ENCODE measurements at places on chromosomes 6 and 20.

GRCh38 chr6:104788400-104788799 lies 71.3 kb downstream of the HACE1 start:
- DNase-seq = no peak

- DNase-seq = no peak
Measured at GRCh38 chr20:1327241-1327653, 1.7 kb downstream of the SDCBP2 start.

DNA sequence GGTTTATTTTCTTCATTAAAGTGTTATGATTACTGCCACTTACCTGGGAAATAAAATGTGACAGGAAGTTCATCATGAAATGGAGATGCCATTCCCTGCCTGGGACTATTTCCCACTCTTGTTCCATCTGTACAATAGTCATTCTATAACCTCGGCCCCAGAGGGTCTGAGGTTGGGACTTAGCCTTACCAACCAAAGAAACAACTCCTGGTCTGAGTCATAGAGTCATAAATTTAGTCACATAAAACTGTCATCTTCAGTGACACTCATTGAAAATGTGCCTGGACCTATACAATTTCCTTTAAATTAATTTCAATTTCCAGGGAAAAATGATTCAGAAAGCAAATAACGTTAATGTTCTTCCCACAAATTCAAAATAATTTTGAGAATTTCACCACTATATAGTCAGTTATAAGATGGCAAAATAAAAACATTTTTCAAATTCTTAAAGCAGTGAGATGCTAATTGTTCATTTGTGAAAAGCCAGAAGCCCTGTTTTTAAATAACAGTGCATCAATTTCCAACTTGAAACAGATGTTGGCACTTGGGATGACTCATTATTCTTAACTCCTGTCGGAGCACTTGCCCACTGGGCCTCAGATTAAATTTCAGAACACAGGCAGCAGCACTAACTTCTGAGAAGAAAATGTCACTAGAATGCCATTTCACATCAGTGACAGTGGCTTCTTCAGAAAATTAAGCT lies 201.2 kb upstream of the SMLR1 start:
- DNase-seq = no peak

DNA sequence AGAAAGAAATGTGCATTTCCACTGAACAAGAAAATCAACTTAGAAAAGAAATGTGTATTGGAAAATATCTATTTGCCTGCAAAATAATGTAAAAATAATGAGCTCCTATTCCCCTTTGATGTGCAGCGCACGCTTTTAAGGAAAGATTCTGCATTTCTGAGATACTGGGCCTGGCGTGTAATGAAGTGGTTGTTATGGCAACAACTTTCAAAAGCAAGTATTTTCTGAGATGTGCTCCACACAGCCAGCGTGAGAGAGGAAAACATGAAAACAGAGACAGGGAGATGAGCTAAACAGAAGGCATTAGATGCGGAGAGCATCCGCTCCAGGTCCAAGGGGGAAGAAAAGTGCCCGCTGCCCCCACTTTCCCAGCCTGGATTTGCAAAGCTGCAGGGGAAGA lies 39.1 kb upstream of the GTSF1L start:
- no peak for DNase-seq

DNA sequence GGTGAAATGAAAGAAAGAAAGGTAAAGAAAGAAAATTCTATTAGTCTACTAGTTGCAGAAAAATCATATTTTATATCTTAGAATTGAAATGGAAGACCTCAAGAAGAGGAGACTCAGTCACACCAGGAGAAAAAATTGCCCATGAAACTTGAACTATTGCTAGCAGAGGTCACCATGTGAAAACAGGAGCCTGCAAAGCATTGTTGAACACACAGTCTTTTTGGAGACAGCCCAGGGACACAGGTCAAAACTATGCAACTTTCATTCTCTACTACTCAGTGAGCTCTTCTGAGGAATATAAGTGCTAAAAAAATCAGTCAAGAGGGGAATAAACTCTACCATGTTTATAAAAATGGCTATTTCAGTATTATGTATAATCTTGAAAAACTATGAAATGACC lies 89.8 kb upstream of the TENT5A start:
- DNase-seq = no peak

DNA sequence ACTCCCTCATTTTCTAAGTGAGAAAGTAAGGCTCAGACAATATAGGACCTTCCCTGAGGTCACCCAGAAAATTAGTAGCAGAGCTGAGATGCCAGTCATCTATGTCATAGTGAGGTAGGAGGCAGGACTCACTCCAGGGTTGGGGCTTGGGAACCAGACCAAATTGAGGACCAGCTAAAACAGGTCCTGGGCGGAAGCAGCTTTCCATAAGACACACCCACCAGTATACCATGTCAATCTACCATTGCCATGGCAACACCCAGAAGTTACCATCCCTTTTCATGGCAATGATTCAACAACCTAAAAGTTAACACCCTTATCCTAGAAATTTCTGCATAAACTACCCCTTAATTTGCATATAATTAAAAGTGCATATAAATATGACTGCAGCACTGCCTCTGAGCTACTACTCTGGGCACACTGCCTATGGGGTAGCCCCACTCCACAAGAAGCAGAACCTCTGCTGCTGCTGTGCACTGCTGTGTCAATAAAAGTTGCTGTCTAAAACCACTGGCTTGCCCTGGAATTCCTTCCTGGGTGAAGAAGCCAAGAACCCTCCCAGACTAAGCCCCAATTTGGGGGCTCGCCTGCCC lies 30.3 kb upstream of the OCSTAMP start:
- DNase-seq = no peak

GRCh38 chr20:1707588-1708449 lies 50.2 kb upstream of the SIRPG start:
- no peak for DNase-seq

DNA sequence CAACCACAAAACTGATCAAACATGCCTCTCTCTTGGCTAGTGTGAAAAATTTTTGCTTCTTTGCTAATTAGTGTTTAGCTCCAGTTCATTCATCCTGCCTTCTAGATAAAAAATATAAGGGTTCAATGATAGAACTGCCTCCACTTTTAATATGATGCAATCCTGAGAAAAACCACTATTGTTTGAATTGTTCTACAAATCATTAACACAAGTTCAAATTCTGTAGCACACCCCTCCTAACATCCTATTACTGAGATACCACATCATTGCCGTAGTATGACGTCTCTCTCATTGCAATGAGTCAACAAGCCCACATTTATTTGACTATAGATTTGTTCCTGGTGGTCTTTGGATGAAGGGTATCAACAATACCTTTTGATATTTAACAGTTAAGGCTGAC lies 365.8 kb upstream of the OPRM1 start:
- DNase-seq = no peak

- no peak for DNase-seq
Measured at GRCh38 chr20:7696311-7696710, 243.9 kb downstream of the HAO1 start.

- no peak for DNase-seq
Measured at GRCh38 chr20:10619427-10619826, 54.4 kb downstream of the JAG1 start.

DNA sequence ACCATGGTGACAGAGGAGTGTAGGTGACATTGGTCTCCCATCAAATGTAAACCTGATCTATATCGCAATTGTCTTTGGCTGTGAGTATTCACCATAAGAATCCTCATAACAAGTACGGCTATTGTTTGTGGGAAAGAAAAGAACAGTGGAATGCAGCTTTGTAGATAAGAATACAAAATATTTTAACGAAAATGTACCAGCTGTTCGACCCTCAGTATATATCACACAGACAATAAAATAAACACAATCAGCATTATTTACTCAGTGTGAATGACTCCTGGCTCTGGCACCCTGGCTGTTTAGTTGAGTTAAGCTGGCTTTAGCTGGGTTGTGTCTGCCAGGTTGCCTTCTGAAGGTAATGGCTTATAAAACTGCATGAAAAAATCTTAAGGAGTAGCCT lies 43.4 kb downstream of the SNRNP48 start:
- no peak for DNase-seq

- no peak for DNase-seq
Measured at GRCh38 chr6:160462551-160463109, 114.5 kb downstream of the SLC22A3 start.

DNA sequence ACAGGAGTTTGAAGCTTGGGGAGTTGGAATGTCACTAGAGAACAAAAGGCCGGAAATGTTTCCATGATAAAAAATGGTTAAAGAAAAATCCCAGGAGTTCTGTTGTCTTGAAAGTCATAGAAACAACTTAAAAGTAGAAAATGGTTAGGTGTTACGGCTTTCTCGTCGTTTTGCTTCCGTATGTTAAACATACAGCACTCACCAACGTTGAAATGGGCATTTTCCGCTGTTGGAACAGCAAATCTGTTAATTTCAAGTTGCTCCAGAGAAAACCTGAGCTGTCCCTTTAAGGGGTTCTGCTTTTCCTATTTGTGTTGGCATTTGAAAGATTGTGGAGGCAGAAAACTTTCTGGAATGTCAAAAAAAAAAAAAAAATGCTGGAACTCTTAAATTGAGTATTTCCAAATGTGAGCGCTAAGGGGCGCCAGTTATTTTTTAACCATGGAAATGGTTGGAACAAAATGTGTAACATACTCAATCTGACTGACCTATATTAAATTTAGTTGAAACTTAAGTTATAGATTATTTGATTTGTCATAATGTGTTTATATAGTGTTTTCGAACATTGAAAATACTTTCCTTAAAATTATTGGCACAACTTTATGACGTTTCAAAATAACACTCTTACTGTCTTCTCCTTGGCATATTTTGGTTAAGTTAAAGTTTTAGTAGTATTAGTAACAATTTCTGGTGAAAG lies 2.2 kb downstream of the QKI start:
- DNase-seq = no peak

DNA sequence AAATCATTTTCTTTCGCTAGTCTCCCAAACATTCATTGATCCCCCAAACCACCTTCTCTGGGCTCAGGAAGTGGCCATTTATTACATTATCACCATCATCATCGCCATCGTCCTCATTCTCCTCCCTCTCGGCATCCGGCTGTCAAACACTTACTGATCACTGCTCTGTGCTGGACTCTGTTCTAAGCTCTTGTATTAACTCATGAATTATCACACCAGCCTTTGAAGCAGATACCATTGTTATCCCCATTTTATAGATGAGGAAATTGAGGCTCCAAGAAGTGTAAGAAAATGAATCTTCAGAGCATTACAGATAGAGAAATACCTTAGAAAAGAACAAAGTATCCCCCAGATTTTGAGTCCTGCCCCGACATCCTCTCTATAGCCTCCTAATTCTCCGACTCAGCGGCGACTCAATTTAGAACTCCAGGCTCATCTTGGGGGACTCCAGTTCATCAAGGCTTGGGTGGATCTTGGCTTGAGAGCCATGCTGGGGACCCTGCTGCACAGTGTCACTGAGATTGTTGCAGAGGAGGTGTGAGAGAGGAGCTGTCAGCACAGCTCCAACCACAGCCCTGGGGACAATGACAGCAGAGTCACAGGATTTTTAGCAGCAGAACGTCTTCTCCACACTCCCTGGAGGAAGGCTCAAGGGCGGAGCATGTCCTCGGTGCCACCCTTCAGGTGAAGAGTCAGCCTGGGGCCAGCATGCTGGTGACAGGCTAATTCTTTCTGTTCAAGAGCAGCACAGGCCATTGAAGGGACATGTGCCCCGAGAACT lies 6.6 kb upstream of the EEF1E1 start:
- no peak for DNase-seq

GRCh38 chr20:54107600-54108325 lies 37.4 kb upstream of the BCAS1 start:
- DNase-seq = no peak

DNA sequence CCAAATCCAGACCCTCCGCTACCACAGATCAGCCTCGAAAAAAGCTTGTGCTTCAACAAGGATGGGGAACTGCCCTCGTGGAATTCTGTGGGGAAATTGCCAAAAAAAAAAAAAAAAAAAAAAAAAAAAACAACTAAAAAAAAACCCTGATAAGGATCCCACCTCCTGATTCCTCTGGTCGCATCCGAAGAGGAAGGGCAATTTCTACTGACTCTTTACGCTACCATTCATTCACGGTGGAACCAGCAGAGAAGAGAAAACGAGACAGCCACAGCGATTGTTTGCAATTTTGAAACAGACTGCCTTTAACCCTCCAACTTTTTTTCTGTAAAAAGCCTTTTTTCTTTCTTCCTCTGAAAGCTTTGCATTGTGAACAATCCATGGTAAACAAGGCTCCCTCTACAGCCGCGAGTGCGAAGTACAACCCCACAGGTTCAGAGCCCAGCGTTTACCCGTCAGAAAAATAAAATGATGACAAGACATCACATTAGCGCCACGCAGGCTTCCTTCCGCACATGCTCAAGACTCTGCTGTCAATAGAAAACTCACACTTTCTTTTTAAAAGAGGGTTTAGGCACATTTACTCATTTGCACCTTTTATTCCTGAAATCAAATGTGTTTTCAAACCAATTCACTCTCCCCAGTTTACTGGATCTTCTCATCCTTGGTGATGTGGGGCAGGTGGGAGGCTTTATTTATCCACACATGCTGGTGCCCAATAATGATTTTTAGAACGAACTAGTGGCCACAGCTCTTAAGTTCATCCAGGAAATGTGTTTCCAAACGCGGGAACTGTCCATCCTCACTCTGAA lies 100.0 kb downstream of the NOL4L start:
- peak; percentile 82 for DNase-seq

- DNase-seq = no peak
Measured at GRCh38 chr6:35419961-35420360, 32.2 kb upstream of the FANCE start.

GRCh38 chr20:23086931-23087411 lies 847 bp upstream of the CD93 start:
- DNase-seq = no peak

DNA sequence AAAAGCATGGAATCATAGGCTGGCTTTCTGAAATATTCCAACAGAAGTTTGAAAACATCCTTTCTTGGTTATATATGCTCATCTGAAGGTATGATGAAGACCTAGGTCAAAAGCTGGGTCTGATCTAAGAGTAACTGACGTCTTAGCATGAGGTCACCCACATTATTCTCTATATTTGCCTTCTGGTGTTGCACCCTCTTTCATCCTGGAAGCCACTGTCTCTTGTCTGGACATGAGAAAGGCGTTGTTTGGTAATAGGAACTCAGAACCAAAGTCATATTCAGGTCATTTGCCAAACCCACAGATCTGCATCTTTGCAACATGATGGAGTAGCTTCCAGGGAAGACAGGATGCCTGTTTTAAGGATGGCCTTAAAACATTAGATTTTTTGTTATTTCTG lies 17.6 kb downstream of the GABRR1 start:
- DNase-seq = no peak

GRCh38 chr6:68637071-68637470 lies 2.0 kb downstream of the ADGRB3 start:
- no peak for DNase-seq

DNA sequence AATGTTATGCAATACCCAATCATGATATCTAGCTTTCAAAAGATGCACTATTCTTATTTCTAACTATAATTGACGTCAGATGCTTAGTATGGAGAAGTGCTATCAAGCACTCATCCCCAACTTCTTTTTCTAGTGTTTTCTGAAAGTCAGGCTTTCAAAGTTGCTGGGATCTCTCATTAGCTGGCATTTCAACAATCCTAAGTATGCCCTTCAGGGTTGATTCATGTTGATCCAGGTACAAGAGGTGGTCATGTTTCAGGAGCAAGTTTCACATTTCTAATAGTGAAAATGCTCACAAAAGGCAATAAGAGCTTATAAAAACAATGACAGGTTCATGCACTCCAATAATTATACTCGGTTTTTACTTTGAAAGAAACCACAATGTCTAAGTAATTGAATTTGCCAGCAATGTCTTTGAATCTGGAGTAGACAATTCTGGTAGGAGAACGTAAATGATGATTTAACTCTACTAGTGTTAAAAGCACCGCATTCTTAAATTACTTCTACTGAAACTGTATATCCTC lies 193.7 kb upstream of the KHDRBS2 start:
- DNase-seq = no peak

- DNase-seq = no peak
Measured at GRCh38 chr20:34435589-34435988, 72.5 kb downstream of the ITCH start.

Measured in tibial artery (tissue), 4 donors.